A172 (cell line): ENCODE measurements at places on chromosomes 1 and 21.

DNA sequence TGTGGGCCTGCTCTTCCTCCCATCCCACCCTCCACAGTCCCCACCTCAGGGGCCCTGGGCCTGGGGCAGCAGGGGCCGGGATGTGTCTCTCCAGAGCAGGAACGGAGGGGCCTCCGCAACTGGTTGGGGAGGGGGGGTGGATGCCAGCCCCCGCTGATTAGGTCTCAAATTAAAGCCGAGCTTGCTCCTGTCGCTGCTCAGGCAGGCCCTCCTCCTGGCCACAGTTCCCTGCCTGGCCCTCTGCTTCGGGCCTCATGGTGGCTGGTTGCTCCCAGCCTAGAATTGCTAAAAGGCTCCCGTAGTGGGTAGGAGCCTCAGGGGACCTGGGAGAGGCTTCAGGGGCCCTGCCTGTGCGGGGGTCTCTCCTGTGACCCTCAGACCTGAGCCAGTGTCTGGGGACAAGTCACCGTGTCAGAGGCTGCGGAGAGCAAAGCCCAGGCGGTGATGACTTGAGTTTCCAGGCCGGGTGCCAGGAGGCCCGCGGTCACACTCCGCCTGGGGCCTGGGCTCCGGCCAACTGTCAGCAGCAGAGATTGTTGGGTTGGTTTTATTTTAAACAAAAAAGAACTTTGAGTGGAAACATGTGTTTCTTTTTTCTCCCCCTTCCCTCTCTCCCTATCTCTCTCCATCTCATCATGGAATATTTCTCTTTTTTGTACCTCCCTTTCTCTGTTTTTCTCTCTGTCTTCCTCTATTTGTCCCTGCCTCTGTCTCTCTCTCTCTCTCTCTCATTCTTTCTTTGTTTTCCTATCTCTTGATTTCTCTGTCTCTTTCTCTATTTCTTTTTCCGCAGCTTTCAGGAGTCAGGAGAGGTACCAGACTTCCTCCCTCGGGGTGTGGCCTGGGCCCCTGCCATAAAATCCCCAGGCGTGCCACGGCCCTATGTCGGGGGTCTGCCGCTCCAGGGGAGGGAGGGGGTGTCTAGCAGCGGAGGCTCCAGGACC is 20.0 kb upstream of the EPHA2 start:
- DNase-seq = peak; percentile 73

DNA sequence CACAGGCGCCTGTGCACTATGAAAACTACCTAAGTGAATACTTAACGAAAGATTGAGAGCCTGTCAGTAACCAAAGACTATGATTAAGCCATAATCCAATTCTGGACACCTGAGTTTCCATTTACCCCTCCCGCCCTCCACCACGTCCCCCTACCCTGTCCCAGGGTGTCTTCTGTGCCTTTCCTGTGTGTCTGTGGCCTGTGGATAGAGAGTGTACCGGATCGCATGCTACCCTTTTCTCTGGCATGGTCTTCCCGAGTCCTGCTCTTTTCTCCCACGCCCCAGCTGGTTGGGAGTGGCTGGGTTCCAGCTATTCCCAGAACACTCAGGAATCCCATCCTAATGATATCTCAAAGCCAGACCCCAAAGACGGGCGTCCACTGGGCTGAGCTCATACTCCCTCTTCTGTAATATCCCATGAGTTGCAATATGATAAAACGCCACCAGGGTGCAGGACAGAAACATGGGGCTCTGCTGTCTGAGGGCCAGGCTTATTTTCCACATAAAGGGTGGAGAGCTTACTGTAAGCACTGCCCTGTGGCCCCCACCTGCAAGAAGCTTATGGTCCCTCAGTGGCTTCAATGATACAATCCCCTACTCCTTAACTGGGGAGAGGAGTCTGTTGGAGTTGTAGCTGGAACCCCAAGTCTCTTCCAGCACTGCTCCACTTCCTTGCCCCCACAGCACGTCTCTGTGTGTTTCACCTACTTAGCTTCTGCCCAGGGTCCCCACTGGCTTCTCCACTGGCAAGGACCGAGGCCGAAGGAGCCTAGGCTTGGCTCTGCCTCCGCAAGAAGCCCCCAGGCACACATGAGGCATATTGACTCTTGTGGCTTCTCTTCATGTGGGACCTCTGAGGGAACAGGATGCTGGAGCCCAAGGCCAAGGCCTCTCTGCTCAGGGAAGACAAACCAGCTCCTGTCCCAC is 17.6 kb upstream of the ALX3 start:
- peak; percentile 35 for DNase-seq

- DNase-seq = no peak
Measured at GRCh38 chr1:207971331-207972219, 60.6 kb upstream of the CD34 start.

DNA sequence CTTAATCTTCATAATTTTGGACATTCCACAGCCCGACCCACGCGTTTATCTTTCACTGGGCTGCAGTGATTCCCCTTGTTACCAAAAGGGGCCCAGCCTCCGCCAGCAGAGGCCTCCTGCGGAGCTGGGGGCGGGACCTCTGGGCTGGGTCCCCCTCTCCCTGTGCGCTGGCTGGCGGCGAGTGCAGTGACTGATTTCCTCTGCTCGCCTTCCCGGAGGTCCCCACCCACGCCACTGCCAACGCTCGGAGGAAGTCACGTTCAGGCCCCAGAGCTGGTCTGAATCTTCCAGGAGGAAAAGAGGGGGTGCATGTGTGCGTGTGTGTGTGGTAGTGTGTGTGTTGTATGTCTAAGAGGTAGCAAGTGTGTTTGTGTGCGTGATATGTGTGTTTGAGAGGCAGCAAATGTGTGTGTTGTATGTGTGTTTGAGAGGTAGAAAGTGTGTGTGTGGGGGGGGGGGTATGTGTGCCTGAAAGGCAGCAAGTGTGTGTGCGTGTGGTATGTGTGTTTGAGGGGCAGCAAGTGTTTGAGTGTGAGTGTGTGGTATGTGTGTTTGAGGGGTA is 35.0 kb upstream of the JAK1 start:
- DNase-seq = no peak

DNA sequence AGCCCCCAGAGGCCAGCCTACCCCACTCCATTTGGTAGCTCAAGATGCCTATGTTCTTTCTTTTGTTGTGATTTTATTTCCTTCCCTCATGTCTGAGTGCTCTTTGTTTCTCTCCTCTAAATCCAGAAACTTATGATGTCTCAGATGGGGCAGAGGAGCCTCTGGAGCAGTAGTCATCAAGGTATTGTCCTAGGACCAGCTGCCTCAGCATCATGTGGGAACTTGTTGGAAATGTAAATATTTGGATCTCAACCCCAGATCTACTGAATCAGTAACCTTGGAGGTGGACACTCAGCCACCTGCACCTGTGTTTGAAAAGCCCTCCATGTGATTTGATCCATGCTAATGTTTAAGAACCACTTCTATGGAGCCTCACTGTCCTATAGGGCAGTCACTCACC is 593.1 kb upstream of the PLXNA2 start:
- DNase-seq = no peak

DNA sequence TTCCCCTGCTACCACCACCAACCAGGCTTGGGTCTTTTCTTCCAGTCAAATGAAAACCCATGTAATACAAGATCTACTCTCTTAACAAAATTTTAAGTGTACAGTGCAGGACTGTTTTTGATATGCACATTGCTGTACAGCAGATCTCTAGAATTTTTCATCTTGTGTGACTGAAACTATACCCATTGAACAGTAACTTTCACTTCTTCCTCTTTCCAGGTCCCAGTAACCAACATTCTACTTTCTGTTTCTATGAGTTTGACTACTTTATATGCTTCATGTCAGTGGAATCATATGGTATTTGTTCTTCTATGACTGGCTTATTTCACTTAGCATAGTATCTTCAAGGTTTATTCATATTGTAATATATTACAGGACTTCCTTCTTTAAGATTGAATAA is 45.3 kb upstream of the PLPPR4 start:
- DNase-seq = no peak

GRCh38 chr1:46687921-46688509 is 16.4 kb downstream of the TEX38 start:
- DNase-seq = no peak

DNA sequence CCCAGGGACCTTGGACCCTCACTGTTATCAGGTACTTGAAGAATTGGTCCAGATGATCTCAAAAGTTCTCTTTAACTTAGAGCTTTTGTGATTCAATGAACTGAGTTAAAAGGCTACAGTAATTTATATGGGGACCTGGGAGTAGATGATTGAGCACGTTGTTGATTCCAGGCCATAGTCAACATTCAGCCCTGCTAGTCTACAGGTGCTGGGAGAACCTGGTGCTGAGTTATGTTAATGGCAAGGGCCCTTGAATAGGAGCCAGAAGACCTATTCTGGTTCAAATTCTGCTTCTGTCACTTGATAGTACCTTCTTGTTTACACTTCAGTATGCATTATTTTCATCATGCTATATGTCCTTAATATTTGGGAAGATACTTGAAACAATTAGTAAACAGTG is 11.2 kb downstream of the DYRK3 start:
- no peak for DNase-seq

- no peak for DNase-seq
Measured at GRCh38 chr1:218939095-218939494, 234.6 kb upstream of the LYPLAL1 start.

DNA sequence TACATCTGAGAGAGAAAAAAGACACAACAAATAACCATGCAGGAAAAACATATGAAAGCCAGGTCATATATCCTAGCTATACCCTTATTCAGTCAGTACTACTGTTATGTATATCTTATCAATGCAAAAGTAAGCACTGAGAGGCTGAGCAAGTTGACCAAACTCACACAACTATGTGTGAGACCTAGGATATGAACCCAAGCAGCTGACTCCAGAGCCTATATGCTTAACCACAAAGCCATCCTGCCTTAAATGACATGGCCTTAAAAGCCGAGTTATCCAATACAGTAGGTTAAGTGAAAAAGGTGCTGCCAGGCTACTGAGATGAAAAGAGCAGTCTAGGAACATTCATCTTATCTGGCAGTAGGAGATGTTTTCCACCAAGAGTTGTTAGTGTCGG is 151.6 kb downstream of the RERE start:
- DNase-seq = no peak

DNA sequence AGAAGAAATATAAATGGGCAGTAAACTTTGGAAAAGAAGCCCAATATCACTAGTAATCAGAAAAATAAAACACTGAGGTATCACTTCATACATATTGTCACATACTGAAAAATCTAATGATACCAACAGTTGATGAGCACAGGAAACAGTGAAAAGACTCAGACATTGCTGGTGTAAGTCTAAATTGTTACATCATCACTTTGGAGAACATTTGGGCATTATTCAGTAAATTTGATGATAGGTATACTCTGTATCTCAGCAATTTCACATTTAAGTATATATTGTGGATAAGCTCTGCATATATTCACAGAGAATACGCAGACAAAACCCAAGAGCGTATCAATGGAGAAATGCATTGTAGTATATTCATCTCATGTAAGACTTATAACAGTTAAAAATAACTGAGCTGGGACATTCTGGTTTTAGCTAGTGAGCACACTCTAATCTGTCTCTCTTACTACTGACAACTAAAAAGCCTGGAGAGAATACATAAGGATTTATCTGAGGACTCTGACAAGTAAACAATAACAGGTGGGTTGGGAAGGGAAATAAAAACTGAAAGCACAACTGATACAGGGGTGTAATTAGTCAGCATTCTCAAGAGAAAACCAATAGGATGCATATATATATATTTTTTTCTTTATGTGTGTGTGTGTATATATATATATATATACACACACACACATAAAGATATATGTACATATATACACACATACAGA is 212.7 kb upstream of the JUN start:
- DNase-seq = no peak

- peak; percentile 41 for DNase-seq
Measured at GRCh38 chr1:54052431-54052933, 522 bp downstream of the TMEM59 start.

DNA sequence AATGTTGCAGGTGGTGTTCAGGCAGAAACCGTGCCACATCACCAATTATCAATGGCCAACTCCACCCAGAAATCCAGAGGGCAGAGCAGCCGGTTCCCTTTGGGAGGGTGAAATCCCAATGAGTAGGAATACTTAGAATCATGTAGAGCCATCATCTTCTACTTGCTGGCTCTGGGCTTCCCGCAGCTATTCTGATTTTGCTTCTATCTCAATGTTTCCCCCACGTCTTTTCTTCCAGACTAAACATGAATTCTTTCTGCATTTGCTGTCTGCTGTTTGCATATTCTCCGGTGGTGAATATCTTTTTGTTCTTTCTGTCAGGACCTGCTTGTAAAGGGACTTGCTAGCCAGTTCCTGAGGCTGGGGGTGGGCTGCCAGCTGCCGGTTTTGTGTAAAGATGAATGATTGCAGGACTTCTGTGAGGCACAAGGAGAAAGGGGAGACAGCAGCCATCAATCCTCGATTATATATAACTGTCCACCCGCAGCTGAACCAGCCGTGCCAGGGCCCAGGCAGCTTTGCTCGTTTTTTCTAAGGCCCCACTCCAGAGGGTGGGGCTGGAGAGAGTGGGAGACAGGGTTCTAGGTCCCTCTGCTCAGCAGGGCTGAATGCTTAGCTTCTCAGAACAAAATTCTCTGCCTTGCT is 33.2 kb downstream of the PRAMEF20 start:
- no peak for DNase-seq

DNA sequence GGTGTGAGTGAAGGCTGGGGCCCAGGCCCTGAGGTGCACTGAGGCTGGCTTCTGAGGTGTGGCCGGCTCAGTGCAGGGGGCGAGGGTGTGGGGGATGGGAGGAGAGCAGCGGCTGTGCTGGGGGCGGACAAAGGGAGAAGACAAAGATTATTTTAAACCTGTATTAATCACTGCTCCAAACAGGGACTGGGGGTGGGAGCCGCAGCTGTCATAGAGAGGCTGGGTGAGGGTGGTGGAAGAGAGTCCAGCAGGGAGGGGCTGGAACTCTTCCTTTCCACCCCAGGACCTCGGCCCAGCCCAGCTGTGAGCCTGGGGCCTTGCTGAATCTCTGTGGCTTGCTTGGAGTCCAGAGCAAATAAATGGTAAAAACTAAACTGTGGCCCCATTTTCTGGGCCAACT is 106.9 kb downstream of the KCND3 start:
- no peak for DNase-seq

DNA sequence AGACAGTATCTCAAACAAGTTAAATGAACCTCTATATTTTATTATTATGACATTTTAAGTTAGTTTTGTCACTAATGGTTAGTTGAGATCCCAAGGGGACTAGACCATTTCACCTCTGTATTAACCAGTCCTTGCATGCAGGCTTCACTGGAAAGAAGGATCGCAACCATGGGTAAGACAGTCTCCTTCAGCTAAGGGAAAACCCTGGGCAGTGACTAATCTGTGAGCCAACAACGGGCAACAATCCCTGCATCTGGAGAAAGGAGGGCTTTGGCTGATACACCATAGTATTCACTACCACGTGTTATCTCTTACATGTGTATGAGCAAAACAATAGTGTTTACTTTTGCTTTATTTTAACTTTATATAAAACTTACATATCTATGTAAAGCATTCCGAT is 708.8 kb upstream of the CHRM3 start:
- DNase-seq = peak; percentile 63
